Stimulated activated CD4-positive, alpha-beta T cell treated with anti-CD3 and anti-CD28 coated beads, Interleukin-1b, Interleukin-23, amount 100 ng/mL, for 1 hour (primary cell): ENCODE measurements at places on chromosomes 1 and 21.

DNA sequence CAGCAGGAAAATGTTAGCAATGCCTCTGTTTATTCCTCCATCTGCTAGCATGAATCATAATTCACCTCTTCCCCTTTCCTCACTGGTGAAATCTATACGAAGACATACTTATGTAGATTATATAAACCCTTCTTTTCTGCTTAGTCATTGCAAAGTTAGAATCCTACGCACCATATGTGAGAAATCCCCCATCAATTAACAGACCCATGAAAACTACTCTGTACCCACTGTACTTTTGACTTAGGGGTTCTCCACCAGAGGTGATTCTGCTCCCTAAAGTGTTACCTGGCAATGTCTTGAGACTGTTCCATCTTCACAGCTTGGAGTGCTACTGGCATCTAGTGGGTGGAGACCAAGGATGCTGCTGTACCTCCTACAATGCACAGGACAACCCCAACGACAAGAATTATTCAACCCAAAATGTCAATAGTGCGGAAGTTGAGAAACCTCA lies 49.6 kb upstream of the KCTD3 start:
- DNase-seq: no peak

DNA sequence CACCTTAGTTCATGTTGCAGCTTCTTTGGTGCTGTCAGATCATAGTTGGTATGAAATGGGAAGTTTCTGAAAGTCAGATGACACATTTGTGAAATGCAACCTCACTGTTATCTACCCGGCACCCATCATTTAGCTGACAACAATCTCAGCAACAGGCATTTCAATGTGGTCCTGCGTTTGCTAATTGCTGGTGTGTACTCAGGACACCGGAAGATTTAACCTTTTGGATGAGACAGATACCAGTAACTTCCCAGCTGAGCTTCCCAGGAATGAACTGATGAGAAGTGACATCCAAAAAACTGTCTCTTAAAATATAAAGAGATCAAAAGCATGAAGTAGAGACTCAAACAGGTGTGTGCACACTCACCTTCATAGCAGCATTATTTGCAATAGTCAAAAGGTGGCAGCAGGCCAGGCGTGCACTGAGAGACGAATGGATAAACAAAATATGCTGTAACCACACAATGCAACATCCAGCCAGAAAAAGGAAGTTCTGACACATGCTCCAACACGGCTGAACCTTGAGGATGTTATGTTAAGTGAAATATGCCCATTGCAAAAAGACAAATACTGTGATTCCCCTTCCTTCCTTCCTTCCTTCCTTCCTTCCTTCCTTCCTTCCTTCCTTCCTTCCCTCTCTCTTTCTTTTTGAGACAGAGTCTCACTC lies 7.9 kb upstream of the CLDN14 start:
- DNase-seq: no peak

DNA sequence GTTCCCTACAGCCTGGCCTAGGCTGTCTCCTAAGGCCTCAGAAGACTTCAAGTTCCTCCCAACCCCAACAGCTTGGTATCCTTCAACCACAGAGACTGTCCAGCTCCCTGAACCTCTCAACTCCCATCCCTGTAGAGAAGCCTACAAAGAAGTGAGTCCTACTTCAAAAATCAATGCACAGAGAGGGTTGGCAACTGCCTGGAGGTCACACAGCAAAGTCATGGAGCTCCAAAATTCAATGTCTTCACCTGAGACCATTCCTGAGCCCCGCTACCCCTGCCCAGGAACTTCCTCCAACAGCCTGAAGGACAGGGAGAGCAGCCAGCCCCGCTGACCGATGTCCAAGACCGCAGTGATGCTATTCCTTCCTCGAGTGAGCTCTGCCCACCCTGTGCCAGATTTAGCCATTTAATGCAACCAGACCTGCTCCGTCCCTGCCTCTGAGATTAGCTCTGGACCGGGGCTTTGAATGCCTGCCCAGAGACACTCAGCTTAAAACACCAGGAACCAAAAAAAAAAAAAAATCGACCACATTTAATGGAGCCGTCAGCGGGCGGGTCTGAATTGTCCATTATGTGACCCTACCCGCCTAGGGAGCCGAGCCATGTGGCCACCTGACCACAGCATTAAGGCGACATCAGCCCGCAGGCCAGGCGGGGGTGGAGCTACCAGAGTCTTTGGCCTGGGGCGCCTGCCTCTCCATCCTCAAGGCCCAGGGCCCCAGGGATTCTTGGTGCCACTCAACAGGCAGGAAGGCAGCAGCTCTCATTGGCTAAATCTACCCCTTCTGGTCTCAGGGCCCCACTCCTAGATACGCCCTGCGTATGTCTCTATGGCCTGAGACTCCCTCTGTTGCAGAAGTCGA lies 148.6 kb downstream of the SYF2 start:
- no peak for DNase-seq

DNA sequence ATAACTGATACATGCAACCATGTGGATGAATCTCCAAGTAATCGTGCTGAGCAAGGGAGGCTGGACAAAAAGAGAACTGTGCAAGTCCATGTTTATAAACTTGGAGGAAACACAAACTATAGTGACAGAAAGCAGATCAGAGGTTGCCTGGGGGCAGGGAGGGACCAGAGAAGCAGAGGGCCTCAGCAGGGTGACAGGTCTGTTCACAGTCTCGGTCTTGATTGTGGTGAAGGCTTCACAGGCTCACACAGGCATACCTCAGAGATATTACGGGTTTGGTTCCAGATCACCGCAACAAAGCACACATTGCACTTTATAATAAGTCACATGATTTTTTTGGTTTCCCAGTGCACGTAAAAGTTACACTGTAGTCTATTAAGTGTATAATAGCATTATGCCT lies 28.5 kb downstream of the ACOT7 start:
- no peak for DNase-seq

DNA sequence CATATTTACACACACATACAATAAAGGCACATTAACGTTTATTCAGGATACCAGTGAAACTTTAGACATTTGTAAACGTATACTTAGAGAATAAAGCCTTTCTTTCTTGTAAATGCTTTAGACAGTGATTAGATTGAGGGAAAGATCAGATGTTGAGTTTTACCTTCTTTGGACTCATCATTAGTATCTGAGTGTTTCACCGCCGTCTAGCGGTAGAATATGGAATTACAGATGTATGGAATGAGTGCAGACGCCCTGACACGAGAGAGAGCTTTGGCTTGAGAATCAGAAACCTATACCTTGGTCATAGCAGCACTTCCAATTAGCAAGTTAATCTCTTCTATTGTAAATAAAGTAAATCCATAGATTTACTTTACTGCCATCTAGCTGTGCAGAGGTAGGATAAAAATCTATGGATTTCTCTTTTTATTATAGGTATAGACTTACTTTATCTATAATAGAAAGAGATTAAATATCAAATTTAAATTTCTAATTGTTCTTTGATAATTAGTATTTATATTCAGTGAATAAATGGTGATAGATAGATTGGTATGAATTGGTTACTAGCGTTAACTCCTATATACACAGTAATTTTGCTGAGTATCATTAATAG lies 12.6 kb downstream of the FLG2 start:
- DNase-seq: peak; percentile 9

GRCh38 chr21:45079351-45079750 lies 5.0 kb downstream of the ADARB1 start:
- no peak for DNase-seq

- DNase-seq: no peak
Measured at GRCh38 chr1:107692580-107693345, 272.2 kb downstream of the VAV3 start.

GRCh38 chr1:74715236-74715502 lies 17.7 kb downstream of the CRYZ start:
- DNase-seq: no peak

DNA sequence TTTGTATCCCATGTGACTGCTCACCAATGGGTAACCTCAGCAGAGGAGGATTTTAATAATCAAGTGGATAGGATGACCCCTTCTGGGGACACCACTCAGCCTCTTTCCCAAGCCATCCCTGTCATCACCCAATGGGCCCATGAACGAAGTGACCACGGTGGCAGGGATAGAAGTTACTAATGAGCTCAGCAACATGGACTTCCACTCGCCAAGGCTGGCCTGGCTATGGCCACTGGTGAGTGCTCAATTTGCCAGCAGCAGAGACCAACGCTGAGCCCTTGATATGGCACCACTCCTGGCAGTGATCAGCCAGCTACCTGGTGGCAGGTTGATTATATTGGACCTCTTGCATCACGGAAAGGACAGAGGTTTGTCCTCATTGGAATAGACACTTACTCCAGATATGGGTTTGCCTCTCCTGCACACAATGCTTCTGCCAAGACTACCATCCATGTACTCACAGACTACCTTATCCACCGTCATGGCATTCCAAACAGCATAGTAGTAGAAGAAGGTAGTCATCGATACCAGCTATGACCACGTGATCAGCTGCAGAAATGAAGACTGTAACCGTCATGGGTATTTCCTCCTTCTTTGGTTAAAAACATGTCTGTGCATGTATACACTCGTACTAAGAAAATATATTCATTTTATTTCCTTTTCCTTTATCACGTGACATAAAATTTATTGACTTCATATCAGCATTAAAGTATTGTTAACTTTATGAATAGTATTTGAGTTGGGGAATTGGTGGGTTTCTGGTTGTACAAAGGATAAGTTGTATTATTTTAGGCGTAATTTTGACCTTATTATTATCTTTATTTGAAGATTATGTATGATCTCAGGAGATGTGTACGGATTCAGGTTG lies 562.6 kb downstream of the PTPRU start:
- no peak for DNase-seq

DNA sequence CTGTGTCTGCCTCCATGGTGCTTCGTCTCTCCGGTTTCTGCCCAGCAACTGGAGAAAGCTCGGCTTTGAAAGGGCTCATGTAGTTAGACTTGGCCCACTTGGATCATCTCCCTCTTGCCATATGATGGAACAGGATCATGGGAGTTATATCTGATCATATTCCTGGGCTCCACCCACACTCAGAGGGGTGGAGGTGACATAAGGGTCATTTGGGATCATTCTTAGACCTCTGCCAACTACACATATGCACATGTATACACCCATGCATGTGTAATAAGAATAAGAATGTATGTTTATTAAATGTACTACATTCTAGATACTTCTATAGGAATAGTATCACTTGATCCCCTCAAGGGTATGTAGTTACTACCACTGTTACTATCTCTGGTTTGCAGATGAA lies 74.1 kb upstream of the WNT4 start:
- no peak for DNase-seq

- no peak for DNase-seq
Measured at GRCh38 chr1:9324246-9325096, 31.8 kb downstream of the SPSB1 start.

GRCh38 chr21:41578716-41579115 lies 70.8 kb upstream of the TMPRSS2 start:
- DNase-seq: no peak

DNA sequence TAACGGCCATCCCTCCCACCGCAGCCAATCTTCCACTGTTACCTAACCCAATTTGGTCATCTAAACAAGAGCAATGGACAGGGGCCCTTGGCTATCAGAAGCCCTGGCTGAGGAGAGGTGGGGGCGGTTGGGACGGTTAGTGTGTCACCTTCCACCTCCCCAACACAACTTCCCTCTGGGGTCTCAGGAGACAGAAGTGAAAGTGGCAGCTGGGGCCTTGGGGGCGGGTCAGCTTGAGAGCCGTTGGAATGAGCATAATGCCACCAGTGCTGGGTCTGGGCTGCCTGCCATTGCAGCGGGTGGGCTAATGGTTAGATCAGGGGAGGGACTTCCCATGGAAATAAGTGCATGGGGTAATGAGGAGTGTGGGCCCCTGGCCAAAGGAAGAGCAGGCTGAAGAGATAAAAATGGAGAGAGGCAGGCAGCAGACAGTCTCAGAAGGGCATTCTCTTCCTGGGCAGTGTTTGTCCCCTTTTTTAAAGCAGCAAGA lies 7.9 kb downstream of the MEF2D start:
- DNase-seq: no peak

DNA sequence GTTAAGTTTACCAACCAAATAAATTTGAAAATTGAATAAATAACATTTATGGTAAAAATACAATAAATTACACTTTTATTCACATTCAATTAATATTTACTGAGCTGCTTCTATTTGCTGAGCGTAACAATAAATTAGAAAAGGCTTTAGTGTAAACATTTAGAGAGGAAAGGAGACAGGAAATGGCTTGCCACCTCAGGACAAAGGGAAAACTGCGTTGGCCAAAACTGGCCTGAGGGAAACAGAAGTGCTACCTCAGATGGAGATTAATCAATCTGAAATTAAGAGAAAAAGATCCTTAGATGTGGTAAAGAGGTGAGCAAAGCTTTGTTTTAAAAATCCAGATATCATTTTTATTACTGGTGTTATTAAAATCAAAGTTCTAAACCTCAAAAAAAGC lies 128.0 kb downstream of the SLC44A5 start:
- DNase-seq: no peak

- no peak for DNase-seq
Measured at GRCh38 chr1:235976490-235976889, 88.4 kb downstream of the NID1 start.

GRCh38 chr1:223788746-223789415 lies 56.9 kb downstream of the TP53BP2 start:
- no peak for DNase-seq

DNA sequence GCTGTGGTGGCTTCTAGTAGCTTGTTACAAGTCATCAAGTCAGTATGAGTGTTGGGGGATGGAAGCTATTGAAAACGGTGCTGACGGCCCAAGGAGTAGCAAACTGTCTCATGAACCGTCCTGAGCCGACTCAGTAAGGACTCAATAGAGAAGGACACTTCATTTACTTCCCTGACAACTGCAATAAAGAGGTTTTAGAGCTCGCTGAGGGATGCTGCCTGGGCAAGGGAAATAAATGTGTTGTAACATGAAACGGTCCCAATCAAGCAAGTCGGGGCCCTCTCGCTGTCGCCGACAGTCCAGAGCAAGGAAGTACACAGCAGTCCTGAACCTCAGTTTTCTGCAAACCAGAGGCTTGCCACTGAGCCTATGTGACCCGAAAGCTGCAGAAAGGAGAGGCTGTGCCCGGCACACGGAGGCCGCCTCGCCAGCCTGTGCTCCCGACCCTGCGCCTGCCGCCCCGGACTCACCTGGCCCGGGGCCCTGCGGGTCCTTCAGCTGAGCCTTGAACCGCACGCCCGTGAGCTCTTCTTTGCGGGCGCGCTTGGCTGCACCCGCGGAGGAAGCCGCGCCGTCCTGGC lies 423 bp downstream of the URB1 start:
- DNase-seq: no peak

DNA sequence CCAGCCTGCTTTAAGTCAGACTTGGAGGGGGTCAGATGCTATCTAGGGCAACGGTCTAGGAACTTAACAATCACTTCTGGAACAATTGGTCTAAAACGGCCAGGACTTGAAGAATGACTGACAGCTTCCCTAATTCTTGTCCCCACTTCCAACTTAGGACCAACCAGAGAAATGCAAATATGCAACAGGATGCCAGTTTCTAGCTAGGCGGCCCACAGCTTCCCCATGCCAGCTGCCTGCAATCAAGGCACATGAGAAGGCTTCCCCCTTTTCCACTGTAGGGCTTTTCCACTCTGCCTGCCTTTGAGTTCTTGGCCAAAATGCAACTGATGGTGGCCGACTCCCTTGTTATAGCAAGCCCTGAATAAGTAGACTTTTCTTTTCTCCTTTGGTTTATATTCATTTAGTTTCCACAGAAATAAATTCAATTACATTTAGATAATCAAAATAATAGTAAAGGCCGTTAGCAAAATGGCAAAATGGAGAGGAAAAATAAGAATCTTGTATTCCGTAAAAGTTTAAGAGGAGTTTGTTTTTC lies 80.9 kb downstream of the BACH1 start:
- DNase-seq: no peak

GRCh38 chr1:18161690-18162089 lies 54.1 kb downstream of the IGSF21 start:
- DNase-seq: no peak
